Activated CD4-positive, alpha-beta T cell treated with anti-CD3 and anti-CD28 coated beads for 36 hours (primary cell): ENCODE measurements at places on chromosomes 1 and 21. TPM values are rescaled to one million over a fixed set of nuclear protein-coding genes. Genes with fewer than 3 reads are reported as not detected.

GRCh38 chr1:234486858-234487840 is 8.2 kb upstream of the TARBP1 start:
- DNase-seq, result peak; percentile 61

GRCh38 chr1:116092752-116093489 is 18.3 kb upstream of the MAB21L3 start:
- no peak for DNase-seq

DNA sequence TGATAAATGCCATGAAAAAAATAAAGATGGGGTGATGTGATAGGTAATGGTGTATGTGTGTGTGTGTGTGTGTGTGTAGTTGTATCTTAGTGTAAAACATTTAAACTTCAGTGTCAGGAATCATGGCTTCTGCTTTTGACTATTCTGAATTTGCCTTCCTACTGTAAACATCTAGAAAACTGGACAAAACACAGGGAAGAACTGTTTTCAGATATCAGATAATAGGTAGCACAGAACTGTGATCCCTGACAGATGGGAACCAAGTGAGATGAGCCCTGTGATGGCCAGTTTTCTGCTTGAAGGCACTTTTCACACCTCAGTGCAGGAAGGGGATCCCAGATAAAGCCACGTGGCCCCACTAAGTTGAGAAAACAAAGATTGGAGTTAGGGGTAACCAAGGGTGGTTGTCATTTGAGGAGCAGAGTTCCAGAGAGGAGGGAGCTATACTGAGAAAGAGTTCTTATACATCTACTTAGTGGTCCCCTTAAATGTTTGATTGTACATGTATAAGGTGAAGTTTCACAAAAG is 17.3 kb downstream of the DYRK1A start:
- DNase-seq, result no peak

- DNase-seq, result no peak
Measured at GRCh38 chr1:70672442-70672888, 261.4 kb downstream of the CTH start.

The CNR2 gene
- total RNA-seq, result not detected

The SPOCD1 gene
- 0.79 TPM for total RNA-seq

The ZFYVE9 gene
- total RNA-seq, result 4.3 TPM

- no peak for DNase-seq
Measured at GRCh38 chr1:85838238-85838637, 130.0 kb upstream of the ZNHIT6 start.

The KRTAP12-4 gene
- total RNA-seq, result not detected
